ENCODE measurements at places on chromosomes 3 and 15. TPM values are rescaled to one million over a fixed set of nuclear protein-coding genes. Genes with fewer than 3 reads are reported as not detected.

- DNase-seq = no peak
Measured at GRCh38 chr3:186254676-186255650, 107.1 kb downstream of the DGKG start.

DNA sequence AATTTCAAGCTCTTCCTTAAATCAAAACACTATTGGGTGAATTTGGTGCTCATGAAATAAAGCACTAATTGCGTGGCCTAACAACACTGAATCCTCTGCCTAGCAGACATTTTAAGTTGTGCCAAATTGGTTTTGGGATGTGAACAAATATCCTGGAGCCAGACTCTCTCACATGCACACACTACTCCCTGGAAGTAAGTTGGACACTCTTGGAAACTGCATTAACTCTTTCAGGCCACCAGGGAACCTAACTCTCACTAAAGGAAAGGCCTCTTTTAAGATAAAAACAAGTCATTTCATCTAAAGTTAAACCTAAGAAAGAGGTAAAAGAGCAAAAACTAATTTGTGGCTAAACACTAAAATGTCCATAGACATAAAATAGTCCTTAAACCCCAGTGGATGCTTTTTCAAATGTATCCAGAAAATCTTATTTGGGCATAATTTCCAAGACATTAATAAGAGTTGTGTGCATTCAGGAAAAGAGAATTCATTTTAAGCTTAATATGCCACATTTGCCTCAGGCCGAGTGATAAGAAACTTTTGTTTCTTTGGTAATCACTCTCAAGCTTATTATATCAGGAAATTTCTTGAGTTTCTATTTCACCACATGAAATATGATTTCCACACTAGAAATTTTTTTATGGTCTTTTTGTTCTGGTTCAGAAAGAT, 61.8 kb downstream of the ZBTB20 start:
- no peak for DNase-seq

- no peak for DNase-seq
Measured at GRCh38 chr3:132293251-132293650, 24.0 kb upstream of the ACP3 start.

DNA sequence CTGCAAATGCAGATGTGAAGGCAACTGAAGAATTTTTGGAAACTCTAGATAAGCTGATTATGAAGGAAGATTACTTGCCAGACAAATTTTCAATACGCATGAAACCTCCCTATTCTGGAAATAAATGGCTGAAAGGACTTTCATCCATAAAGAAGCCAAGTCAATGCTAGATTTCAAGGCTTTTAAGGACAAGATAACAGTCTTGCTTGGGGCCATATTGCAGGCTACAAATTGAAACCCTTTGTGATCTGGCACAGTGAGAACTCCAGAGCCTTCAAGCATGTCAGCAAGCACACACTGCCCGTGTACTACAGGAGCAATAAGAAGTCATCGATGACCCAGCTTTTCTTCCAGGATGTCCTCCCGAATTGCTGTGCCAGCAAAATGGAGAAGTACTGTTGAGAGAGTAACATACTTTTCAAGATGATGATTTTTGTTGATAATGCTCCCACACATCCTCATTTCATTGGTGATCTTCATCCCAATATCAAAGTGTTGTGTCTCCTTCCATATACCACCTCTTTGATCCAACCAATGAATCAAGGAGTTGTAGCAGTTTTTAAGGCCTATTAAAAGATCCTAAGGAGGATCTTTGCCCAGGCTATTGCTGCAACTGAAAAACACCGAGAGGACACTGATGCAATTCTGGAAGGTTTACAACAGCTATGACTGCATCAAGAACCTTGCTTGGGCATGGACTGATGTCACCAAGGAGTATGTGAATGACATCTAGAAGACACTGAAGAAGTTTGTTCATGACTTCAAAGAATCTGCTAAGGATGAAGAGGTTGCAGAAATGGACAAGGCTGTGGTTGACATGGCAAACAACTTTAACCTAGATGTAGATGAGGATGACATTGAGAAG, 20.3 kb downstream of the CALML4 start:
- DNase-seq = no peak

GRCh38 chr3:81788610-81789009, 27.2 kb upstream of the GBE1 start:
- DNase-seq = no peak

The DHX30 gene
- 60.3 TPM for total RNA-seq

GRCh38 chr3:40770061-40770460, 245.3 kb downstream of the ZNF621 start:
- DNase-seq = no peak

The ACP3 gene
- 11.3 TPM for total RNA-seq

The PARP15 gene
- total RNA-seq = 0.48 TPM

The KNG1 gene
- not detected for total RNA-seq

GRCh38 chr3:153614563-153614962, 452.5 kb downstream of the RAP2B start:
- DNase-seq = no peak

DNA sequence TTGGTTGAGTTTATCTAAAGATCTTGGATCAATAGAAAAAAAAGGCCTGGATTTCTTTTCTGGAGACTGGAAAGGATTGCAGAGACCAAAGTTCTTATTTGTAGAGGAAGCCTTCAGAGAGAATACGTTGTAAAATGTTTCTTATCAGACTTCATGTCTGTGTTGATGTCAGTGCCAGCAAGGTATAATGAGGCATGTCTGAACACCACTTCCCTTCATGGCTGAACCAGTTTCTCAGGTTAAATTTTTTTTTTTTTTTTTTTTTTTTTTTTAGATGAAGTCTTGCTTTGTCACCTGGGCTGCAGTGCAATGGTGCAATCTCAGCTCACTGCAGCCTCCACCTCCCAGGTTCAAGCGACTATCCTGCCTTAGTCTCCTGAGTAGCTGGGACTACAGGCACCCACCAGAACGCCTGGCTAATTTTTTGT, 17.8 kb upstream of the ZNF774 start:
- no peak for DNase-seq

DNA sequence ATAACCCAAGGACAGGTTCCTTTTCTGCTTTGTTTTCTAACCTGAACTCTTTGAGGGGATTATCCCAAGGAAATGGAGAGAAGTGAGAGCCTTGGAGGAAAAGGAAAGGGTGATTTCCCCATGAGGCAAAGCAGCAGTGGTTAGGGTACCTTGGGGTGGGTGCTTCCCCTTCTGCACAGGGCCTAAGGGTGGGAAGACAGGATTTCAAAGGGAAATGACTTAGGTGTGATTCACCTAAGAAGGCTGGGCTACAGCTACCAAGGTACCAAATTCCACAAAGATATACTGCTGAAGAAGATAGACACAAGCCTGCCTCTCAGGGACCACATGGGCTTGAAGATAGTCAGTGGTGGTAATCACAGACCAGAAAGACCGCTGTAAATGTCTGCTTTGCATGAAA, 325.3 kb upstream of the DPH6 start:
- DNase-seq = no peak

The CFAP100 gene
- 2.8 TPM for total RNA-seq

GRCh38 chr3:35666888-35667287, 27.6 kb downstream of the ARPP21 start:
- DNase-seq = no peak

- DNase-seq = no peak
Measured at GRCh38 chr15:81835731-81836130, 210.1 kb downstream of the MEX3B start.

The TMEM45A gene
- 6.7 TPM for total RNA-seq

The CYP8B1 gene
- not detected for total RNA-seq

DNA sequence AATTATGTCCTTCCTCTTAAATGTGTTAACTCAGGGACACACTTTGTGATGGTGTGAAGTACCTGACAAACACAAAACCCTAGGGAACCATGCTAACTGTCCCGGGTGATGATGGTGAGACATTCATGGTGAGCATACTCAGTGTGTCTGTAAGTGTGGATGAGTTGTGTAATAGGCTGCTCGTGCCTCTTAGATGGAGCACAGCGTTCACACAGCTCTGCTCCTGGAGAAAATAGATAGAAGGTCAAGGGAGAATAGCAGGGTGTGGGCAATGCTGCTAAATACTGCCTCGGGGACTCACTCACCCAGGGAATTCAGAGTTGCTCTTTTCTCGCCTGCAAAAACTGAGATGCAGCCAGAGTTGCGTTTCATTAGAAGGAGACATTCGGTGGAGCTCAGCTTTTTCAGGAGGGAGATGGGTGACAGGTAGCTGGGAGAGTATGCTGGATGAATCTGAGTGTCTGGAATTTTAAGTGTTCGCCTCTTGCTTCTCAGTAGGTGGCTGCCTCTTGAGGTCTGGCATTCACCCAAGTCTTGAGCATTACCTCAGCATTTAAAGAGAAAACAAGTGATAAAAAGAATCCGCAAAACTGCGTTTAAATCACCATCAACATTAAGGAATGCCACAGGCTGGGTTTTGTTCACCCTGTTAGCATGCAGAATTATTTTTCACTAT, 813.2 kb downstream of the AGBL1 start:
- no peak for DNase-seq

DNA sequence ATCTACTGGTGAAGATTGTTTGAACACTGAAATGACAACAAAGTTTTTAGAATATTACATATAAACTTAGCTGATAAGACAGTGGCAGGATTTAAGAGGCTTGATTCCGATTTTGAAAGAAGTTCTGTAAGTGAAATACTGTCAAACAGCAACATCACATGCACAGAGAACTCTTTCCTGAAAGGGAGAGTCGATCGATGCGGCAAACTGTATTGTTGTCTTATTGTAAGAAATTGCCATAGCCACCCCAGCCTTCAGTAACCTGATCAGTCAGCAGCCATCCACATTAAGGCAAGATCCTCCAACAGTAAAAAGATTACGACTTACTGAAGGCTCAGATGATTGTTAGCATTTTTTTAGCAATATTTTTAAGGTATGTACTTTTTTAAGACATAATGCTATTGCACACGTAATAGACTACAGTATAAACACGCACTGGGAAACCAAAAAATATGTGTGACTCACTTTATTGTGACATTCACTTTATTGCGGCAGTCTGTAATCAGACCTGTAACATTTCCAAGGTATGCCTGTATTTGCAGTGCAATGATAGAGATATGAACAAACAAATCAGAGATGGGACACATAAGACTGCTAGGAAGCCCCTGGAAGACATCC, 225.6 kb upstream of the UBE2E1 start:
- no peak for DNase-seq

The TNIK gene
- 4.6 TPM for total RNA-seq

The LRRN1 gene
- 9.6 TPM for total RNA-seq

The PEAK1 gene
- total RNA-seq = 17.2 TPM

DNA sequence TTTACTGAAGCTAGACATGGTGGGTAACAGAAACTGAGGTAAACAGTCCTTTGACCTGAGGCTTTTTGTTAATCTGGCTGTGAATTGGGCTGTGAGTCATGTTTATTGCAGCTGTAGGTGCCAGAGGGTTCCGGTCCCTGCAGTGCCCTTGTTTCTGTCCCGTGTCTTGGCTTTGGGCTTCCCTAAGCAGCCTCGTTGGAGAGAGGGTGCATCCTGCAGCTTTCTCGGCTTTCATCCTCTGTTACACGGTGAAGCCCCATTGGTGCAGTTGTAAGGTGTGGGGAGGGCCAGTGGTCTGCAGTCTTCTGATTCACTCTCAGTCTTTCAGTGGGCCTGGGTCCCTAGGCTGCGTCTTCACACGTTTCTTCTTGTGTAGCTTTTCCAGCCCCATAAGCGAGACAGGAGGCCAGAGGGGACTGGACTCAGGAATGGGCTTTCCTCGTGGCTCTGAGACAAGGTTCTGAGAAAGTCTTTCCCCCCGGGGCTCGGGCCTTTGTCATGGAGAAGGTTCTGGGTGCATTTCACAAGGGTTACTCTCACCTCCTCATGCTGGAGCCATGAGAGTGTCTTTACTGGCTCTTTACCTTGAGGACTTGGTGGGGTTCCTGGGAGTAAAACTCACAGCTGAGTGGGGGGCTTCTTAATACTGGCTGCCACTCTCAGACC, 33.1 kb downstream of the ASB7 start:
- DNase-seq = no peak

The KCNAB1 gene
- total RNA-seq = 2.1 TPM

- DNase-seq = no peak
Measured at GRCh38 chr3:141465221-141465620, 21.6 kb upstream of the RASA2 start.

The GABRB3 gene
- total RNA-seq = 6.7 TPM

The NR1I2 gene
- 0.23 TPM for total RNA-seq

The SLC28A2 gene
- not detected for total RNA-seq

The FGF7 gene
- 38.3 TPM for total RNA-seq

The FAM3D gene
- total RNA-seq = not detected

The SMCO1 gene
- not detected for total RNA-seq

The SRP14 gene
- total RNA-seq = 189 TPM

DNA sequence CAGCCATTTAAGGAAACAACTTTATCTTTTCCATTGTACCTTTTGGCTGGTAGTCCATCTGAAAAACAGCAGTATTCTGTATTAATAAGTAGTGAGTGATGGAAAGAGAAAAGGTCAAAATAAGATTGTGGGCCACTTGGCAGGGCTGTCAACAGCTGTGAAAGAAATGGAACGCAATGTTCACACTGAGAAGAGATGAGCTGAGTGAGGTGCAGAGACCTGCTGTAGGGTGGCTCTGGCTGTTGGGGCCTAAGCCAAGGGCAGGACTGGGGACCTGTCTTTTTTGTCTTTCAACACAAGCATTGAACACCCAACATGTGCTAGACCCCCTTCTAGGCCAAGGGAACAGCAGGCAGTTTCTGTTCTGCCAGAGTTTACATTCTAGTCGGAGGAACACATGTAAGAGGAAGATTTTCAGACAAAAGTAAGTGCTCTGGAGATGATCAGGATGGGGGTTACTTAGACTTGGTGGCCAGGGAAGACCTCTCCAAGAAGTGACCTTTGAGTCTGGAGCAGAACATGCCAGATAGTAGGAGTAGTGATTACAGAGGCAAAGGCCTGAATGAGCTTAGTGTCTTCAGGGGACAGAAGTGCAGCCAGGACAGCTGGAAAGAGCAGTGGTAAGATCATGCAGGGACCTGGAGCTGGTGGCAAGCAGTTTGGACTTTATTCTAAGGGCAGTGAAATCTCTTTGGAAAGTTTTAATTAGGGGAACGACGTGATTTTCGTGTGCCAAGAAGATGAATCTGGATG, 29.6 kb downstream of the TSEN2 start:
- DNase-seq = no peak

DNA sequence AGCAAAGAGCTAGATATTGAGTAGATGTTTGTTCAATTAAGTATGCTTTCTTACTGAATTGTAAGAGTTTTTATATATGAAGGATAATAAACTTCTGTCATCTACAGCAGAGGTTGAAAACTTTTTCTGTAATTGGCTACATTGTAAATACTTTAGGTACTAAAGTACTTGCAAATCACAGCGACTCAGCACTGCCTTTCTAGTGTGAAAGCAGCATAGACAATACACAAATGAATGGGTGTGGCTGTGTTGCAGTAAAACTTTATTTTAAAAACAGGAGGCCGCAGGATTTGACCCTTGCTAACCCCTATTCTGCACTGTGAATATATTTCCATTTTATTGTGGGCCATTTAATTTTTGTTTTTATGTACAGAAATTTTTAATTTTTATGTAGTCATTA, 104.3 kb upstream of the TMC3 start:
- no peak for DNase-seq

- no peak for DNase-seq
Measured at GRCh38 chr3:71241246-71241901, 342.2 kb downstream of the FOXP1 start.

Measured in ovary (tissue), 10 donors.